ENCODE measurements at places on chromosomes 1 and 21.

DNA sequence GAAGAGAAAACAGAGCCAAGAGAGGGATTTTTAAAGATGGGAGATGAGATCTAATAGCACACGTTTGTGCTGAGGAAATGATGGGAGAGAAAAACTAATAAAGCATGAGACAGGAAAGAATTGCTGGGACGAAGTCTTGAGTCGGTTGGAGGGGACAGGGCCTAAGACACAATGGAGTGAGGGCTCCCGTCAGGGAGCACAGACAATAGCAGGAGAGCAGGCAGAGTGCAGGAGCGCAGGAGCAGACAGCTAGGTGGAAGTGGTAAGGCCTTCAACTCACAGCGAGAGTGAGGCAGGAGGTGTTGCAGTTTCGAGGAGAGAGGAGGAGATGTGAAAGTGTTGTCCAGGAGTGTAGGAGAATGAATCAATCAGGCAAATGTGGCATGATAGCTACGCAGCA lies 59.9 kb upstream of the SOX13 start:
- no peak for DNase-seq

GRCh38 chr1:67687649-67688048 lies 2.6 kb downstream of the GADD45A start:
- no peak for DNase-seq

- DNase-seq = no peak
These were observed 335.4 kb downstream of the RRAGC start for GRCh38 chr1:38524025-38524641.

GRCh38 chr1:180250883-180251509 lies 20.9 kb downstream of the LHX4 start:
- DNase-seq = no peak

GRCh38 chr21:37072274-37072987 lies 440 bp downstream of the PIGP start:
- DNase-seq = no peak

DNA sequence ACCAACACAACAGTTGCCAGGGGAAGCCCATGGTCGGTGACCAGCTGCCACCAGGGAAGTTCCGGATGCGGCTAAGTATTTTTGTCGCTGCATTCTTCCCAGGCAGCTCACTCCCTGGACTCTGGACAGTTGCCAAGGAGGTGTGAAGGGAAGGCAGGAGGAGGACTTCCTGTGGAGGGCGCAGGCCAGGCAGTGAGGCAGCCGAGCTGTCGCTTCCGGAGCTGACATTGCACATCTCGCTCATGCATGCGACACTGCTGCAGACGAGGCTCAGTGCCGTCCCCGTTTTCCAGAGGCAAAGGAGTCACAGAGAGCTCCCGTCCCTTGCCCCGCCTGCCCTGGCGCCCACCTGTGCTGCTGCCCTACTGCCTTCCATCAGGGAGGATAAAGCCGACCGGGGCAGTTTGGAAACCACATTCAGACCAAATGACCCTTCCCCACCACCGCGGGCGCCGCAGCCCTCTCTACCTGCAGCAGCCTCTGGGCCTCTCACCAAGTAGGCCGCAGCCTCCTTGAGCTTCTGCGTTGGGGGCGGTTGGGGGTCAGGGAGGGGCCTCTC lies 81.4 kb downstream of the NENF start:
- DNase-seq = no peak

- DNase-seq = no peak
These were observed 6.4 kb downstream of the BCAR3 start for GRCh38 chr1:93675271-93675670.

DNA sequence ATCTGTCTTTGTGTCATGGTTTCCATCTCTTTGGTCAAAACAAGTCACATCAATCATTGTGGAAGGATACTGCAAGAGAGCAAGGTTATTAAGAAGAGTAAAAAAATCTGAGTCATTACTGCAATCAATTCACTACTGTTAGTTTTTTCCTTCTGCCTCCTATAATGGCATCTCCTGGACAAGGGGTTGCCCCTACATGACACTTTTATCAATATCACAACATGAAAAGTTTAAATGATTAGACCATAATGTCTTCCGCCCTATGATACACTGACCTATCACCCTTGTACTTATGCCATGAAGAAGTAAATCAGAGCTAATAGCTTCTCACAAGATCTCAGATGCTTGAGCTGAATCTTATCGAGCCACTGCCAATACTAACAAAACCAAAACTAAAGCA lies 223.9 kb downstream of the KCNK2 start:
- no peak for DNase-seq

DNA sequence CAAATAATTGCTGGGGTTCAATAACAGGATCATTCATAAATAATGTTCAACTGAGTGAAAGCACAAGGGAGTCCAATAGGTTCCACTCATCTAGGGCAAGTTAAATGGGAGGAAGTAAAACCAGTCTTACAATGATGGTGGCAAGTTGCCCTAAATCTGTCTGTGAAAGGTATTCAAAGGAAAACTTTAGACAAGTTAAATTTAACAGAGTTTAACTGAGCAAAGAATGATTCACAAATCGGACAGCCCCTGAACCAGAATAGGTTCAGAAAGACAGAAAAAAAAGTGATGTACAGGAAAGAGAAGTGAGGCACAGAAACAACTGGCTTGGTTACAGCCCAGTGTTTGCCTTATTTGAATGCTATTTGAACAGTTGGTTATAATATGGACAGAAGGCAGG lies 183.5 kb upstream of the ADGRL4 start:
- no peak for DNase-seq

- DNase-seq = no peak
These were observed 37.2 kb downstream of the ZFYVE9 start for GRCh38 chr1:52179073-52179472.

DNA sequence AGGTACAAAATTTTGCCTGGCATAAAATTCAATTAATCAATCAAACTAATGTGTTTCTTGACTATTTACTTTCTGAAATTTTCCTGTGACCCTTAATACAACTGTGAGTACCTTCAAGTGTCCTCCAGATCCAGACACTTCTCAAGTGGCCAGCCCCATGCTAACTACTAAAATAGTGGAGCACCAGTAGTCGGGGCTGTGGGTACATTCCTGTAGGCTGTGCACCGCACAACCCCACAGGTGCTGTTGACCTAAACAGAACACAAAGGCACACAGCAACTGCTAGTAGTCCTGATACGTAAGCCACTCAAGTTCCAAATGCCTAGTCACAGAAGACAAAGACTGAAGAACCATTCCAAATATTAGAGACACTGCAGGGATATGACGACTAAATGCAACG lies 36.6 kb downstream of the TMEM50B start:
- no peak for DNase-seq

- DNase-seq = no peak
These were observed 1.4 kb upstream of the NUP133 start for GRCh38 chr1:229509576-229509975.

GRCh38 chr1:207958376-207959139 lies 47.6 kb upstream of the CD34 start:
- DNase-seq = no peak

GRCh38 chr1:118788463-118788862 lies 199.7 kb downstream of the TBX15 start:
- DNase-seq = no peak

DNA sequence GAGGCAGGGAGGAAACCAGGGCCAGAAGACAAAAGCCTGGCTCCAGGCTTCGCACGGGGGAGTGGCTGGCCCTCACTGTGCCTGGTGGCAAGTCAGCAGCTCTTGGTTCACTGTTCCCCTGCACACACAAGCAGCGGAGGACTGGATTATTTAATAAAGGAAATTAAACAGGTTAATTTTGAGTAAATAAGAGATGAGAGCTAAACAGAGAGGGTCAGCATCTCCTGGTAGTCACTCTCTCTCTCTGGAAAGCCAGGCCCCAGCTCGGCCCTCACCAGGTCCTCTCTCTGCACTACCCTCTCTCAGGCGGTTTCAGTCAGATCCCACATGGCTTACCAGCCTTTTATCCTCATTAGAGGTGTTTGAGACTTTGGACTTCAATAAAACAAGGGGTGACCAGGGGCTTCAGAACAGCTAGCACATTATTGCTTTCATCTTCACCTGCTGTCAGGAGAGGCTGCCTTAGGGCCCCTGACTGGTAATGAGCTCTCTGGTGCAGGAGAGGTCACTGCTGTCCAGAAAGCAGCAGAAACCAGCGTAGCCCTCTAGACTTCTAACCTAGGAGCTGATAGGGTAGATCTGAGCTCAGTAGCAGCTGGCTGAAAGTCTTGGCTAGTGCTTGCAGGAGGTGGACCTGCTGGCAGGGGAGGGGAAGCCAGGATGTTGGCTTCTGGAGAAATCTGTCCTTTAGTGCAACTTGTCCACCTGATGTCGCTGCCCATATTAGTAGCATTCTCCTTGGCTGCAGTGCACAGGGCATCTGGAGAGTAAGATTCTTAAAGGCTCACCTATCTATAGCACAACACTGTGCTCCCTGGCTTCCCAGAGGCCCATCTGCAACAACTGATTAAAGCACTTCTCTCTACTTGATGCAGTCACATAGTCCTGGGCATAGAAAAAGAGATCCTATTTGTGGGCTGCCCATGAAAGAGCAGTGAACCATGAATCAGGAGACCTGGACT lies 45.9 kb downstream of the SYT6 start:
- DNase-seq = no peak

GRCh38 chr1:7153464-7153863 lies 368.2 kb downstream of the CAMTA1 start:
- DNase-seq = no peak

DNA sequence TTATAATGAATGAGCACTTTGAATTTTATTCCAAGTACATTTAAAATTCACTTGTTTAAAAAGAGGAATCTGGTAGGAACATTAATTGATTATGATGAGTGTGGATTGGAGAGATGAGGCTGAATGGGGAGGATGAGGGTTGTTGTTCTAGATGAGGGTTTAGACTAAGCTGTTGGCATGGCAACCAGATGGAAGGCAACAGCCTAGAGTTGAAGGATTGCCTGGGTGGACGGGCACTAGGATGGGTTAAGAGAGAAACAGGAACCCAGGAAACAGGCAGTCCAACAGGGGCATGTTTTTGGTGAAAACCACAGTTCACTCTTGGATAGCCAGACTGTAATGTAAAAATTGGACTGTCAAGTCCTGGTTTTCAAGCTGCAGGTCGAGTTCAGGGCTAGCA lies 125.5 kb downstream of the CHRM3 start:
- no peak for DNase-seq

GRCh38 chr1:109248797-109249629 lies at the start of gene CELSR2:
Gene CELSR2 (plus strand): TSS chr1:109249539. CDS start chr1:109250080, 541 bp downstream.
- peak; percentile 39 for DNase-seq

DNA sequence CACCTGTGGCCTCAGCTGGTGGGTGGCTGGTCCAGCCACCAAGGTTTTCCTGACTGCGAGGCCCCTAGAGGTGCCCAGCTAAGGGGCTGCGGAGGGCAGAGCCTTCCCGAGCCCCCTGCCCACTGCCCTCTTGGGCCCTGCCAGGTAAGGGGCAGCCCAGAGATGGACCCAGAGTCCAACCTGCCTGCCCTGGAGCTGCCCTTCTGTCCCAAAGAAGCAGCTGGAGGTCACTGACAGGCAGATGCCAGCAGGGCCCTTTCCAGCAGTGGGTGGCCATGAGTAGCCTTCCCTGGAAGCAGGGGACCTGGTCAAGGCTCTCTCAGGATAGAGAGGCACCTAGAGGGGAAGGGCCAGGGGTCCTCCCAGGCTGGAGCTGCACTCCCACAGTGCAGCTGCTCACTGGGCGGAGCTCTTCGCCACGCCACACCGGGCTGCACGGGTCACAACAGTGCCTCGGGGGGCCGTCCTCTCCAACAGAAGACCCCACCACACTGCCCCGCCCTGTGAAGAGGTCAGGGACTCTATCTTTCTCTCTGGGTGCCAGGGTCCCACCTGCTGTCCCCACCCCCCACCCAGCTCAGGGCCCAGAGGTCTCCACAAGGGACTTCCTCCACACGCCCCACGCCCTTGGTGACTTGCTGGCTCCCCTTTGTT lies 10.9 kb upstream of the GNB1 start:
- no peak for DNase-seq

DNA sequence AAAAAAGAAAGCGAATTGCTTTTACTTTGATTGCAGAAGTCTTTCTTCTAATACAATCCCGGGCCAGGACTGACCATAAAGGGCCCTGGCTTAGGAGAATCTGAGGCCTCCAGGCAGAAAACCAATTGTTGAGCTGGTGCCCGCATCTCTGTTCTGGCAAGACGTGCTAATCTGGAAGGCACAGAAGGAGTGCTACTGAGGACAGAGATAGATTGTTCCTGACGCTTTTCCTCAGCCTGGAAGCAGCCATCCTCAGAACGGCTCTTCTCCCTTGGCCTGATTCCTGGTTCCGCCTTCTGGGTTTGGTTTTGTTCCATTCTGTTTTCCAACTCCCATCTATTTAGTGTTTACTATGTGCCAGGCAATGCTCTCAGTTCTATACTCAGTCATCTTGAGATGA lies 44.8 kb upstream of the SPOCD1 start:
- no peak for DNase-seq

- no peak for DNase-seq
These were observed 13.5 kb downstream of the RUNX1 start for GRCh38 chr21:35035581-35035980.

DNA sequence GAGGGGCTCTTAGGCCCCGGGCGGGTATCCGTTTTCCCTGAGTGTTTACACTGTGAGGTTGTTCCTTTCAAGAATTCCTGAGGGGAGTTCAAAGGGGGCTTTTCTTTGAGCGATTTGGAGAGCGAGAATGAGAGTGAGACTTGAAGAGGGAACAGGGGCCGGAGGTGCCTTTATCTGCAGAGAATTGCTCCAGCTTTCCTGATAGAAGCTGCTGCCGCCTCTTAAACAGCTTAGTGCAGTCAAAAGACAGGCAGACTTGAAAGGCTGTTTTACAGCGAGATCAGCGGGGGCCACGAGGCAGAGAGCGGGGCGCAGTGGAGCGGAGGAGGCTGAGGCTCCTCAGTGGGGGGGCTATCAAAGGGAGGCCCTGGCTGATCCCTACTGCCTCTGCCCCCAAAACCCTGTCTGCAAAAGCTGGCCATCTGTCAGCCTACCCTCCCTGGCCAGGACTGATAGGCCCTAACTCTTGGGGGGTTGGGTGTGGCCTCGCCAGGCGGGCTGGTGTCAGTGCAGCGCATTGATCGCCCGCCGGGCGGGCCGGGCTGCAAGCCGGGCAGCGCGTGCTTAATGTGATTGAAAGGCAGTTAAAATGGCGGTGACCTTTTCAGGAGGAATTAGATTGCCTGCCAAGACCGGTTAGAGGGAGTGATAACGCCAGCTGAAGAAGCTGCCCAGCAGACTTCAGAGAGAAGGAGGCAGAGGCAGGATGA lies 36.4 kb downstream of the TMEM53 start:
- DNase-seq = no peak

DNA sequence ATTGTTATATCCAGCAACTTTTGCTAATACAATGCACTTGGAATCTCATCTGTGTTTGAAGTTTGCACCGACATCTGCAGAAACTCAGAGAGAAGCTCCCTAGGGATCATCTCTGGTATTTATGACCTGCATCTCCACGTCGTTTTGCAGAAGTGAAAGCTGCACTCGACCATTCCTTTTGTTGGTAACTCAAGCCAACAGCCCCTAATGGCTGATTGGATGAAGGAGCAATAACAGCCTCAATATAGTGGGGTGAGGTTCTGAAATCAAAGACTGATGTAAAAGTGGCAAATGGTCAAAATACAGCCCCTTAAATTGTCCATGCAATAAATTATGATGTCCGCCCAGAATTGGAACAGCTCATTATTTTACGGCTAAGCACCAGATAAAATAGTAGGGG lies 344.2 kb upstream of the KAZN start:
- DNase-seq = no peak

All from activated T-cell treated with anti-CD3 and anti-CD28 coated beads for 24 hours (primary cell).